ENCODE measurements at places on chromosomes 6 and 20.
A peak's percentile ranks its signal among the peaks of the same experiment; 100 is the strongest.

GRCh38 chr20:37452236-37452635 lies 68.8 kb upstream of the NNAT start:
- DNase-seq: no peak

DNA sequence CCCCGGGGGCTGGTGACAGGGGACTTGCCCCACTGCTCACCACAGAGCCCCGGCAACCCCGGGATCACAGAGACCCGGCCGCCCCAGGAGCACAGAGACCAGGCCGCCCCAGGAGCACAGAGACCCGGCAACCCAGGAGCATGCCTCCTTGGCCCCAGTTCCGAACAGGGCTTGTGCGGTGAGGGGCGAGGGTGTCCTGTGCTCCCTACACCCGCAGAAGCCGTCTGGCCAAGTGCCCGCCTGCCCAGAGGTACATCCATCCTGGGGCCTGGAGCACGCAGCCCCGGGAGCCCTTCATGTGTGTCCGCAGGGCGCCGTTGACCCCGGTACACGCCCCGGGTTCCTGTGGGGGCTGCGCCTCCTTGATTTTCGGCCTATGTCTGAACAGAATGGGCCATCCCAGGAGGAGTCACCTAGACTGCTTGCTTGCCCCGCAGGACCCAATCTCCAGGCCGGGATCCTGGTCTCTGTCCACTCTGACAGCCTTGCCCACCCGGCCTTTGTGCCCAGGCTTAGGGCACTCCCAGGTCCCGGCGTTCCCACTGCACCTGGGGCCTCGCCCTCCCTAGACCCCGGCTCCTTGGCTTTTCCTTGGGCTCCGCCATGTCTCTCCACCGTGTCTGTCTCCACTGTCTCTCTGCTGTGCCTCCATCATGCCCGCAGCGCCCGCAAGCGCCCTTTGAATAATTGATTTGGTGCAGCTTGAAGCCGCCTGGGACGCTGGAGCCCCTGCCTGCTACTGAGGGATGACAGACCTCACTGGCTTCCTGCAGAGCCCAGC lies 219.8 kb downstream of the ERMARD start:
- no peak for DNase-seq

DNA sequence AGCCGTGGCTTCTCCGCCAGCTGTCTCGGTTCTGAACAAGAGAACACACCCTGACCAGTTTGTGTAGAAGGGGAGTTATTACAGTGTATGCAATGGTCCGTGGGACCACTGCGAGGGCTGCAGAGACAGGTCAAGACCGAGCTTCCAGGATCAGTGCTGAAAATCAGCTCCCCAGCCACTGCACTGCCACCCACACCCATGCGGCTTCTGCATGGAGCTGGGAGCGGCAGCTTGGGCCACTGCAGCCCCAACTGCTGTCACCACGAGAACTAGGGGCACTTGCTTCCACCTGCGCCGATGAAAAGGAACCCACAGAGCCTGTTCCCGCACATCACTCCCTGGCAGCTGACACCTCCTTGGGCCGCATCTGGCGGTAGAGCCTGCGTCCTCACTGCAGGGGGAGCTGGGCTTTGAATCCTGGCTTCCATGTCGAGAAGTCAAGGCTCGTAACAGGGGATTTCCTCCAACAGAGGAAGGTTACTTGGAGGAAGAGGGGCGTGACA lies 56.2 kb downstream of the TMEM242 start:
- no peak for DNase-seq

DNA sequence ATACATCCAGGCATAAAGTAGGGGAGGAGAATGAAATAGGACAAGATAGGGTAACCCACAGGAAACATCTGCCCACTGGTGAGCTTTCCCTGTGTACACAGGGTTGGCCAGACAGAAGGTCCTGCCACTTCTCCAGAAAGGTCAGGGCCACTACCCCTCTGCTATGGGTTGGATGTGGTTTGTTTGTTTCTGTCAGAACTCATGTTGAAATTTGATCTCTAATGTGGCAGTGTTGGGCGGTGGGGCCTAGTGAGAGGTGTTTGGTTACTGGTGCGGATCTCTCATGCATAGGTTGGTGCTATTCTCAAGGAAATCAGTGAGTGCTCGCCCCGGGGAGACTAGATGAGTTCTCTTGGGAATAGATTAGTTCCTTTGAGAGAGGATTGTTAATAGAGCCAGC lies 15.6 kb upstream of the MAS1 start:
- DNase-seq: no peak

GRCh38 chr6:89368107-89368506 lies 15.6 kb upstream of the UBE2J1 start:
- peak; percentile 85 for DNase-seq

GRCh38 chr6:169162249-169162648 lies 91.4 kb downstream of the THBS2 start:
- DNase-seq: no peak

DNA sequence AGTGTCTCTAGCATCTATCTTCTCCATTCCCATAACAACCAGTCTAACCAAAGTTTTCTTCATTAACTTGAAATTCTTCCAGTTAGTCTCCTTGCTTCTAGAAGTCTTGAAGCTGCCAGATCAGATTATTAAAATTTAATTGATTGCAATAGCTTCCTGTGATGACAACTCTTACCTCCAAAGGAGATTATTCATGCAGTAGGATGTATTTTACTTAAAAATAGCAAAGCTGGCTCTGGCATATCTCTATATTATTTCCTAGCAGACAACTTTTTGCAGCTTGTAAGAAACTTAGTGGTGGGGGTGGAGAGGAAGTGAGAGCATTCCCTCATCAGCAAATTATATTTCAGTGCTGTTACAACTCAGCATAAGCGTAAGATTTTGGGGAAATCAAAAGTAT lies 290.4 kb downstream of the GRIK2 start:
- no peak for DNase-seq

GRCh38 chr6:38337819-38338465 lies 301.8 kb downstream of the BTBD9 start:
- DNase-seq: peak; percentile 23
